ENCODE measurements at places on chromosomes 5 and 9.
A peak's percentile ranks its signal among the peaks of the same experiment; 100 is the strongest.

DNA sequence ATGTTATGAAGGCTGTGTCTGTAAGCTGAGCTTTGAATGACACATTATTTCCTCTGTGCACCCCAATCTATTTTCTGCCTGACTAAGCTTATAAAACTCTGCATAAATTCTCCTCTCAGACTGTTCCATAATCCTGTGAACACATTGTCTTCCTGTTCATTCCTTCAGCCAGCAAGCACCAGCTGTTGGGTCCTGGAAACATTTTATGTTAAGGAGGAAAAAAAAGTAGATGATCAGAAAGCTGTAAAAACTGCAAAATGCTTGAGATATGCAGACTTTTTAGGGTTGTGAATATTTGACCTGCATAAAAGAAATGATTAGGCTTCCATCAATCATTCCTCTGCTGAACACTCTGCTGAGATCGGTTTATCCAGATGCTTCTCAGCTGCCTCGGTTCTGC is 1246.0 kb upstream of the DMAC1 start:
- peak; percentile 41 for DNase-seq

DNA sequence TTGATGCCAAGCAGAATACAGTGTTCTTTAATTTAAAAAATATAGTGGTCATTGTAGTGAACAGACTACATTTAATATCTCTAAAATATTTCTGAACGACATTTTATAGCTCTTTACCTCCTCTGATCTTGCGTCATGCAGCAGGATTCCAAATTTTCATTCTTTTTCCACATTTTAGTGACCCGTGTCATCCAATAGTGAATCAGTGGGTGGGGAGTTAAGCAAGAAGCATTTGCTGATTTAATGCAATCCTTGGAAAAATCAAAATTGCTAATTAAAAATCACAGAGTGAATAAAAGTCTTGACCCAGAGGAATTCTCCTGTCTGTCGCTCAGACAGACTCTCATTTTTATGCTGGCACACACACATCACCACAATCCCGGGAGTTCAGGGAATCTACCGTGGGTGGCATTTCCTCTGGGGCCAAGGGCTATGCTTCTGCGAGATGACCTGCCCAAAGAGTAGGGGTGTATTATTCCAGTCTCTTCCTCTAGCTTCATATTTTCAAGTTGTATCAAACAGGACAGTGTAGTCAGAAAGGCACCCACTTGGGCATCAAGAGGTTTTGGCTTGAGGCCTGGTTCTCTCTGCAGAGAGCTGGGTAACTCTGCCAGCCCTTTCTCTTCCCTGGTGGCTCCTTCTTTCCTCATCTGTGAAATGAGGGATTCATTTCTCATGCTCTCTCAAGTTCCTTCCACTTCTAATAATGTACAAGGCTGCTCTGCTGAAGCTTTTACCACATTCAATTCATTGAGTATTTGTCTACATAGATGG is 24.8 kb upstream of the OTP start:
- no peak for DNase-seq

GRCh38 chr9:117250610-117251215 is 164.1 kb downstream of the ASTN2 start:
- DNase-seq = no peak

DNA sequence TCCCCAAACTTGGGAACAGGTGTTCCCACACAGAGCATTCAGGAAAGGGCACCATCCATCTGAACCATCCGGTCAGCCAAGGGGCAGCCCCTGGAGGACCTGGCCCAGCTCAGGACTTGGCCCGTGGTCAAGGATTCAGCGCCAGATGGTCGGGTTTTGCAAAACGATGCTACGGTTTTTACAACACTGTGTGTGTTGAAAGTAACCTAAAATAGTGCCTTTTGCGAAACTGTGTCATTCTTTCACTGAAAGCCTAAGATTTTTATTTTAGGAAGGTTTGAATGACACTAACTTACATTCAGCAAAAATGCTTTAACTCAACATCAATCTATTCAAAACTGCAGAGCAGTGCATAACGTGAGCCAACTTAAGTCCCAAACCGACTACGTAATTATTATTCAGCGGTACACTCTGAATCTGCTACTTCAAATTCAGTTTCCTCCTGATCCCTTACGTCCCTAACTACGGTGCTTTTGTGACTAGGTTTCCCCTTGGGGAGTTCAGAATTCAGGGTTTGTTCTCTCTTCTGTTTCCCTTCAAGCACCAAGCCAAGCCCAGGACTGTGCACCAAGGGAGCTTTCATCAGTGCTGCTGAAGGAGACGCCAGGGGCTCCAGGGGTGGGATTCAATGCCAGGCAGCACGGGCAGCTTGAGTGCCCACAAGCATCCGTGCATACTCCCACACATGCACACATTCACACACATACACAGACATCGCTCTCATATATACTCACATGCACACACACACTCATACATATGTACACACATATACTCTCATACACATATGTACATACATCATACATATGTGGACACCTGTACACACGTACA is 25.8 kb downstream of the LPCAT1 start:
- DNase-seq = no peak

GRCh38 chr9:93210324-93210973 is 26.5 kb downstream of the WNK2 start:
- DNase-seq = no peak

DNA sequence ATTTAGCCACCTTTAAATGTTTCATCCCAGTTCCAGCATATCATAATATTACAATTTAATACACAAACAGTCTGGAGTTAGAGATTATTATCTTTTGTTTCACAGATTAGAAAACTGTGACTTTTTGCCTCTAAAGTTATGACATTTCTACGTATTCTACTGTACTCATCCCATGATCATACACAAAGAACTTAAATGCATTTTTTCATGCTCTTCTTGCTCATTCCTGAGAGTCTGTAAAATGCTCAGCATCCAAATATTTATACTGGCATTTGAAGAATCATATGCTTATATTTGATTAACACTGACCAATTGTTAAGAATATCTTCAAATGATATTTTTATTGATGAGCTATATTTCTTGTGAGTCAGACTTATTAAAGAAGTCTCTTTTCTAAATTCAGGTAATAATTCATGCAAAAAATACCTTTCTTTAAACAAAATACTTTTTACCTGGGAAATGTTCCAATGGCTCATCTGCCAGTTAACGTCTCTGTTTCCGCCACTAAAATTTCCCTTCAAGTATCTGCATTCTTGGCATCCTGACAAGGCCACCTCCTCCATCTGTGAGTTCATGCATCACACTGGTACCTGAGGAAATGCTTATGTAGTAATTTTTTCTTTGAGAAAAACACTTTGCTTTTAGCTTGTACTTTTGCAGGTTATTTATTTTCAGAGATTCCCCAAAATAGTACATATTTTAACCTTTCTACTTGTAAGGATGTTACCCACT is 139.6 kb upstream of the RASA1 start:
- DNase-seq = no peak

GRCh38 chr9:13083963-13084528 is 195.4 kb downstream of the MPDZ start:
- no peak for DNase-seq

DNA sequence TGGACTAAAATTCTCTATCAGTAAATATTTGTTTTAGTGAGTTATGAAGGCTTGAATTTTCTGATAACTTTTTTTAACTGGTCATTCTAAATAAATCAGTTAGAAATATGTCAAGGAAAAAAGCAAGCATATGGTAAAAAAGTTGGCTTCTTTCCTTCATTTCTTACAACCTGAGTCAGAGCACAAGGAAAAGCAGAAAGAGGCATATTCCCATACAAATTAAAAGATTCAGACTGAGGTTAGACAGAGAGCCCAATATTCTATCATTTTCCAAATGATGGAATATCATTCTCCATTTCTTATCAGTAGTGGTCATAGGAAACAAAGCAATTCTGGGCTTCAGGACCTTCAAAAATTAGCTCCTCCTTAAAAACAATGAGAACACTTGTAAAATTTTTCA is 732.1 kb downstream of the MAT2B start:
- DNase-seq = no peak

- no peak for DNase-seq
Observed at GRCh38 chr9:109039539-109039938, 26.2 kb upstream of the CTNNAL1 start.

DNA sequence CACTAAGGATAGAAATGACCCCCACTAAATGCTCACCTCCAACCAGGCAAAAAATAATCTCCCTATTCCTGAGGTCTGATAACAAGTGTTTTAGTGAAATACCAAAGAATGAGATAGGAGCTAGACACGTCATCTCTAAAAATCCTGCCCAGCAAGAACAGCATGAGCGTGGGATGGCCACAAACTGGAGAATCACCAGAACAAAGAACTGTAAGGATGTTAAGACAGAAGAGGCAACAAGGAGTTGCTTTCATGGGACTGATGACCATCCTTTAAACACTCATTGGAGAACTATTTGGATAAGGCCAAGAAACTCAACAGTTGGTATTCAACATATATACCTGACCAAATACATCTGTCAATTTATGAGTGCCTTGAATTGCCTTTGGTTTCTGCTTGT is 113.7 kb downstream of the RASEF start:
- DNase-seq = no peak

DNA sequence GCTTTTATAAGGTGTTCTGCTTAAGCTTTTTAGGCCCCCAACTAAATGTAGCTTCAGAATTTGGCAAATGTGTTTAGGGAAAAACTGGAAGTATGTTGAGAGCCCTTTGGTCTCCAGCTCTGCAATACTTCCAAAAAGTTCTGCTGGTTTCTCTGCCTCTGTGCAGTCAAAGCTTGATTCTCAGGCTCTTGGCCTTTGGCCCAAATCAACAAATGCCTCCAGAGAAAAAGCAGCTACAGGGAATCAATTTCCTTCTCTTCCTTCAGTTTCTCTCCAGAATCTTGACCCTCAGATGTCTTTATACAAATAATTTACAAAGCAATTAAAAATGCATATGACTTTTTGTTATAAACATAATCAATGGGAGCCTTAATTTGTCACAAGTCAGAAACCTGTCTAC is 235.7 kb downstream of the COMMD10 start:
- DNase-seq = no peak

DNA sequence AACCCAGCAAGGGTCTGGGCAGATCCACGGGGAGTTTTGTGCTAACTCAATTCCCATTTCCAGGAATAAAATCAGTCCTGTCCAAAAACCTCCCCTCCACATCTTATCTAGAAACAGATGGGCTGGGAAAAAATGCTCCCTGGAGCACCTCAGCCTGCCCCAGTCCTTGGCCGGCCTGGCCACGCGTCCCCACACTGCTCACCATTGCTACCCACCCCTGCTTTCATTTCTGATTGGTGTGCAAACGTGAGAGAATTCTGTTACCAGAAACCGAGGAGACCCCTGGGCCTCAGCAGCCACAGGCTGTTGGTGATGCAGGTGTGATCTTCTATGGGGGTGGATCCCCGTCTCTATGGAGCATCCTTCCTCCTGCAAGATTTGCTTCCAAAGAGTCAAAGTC is 38.0 kb upstream of the OLFM1 start:
- no peak for DNase-seq

DNA sequence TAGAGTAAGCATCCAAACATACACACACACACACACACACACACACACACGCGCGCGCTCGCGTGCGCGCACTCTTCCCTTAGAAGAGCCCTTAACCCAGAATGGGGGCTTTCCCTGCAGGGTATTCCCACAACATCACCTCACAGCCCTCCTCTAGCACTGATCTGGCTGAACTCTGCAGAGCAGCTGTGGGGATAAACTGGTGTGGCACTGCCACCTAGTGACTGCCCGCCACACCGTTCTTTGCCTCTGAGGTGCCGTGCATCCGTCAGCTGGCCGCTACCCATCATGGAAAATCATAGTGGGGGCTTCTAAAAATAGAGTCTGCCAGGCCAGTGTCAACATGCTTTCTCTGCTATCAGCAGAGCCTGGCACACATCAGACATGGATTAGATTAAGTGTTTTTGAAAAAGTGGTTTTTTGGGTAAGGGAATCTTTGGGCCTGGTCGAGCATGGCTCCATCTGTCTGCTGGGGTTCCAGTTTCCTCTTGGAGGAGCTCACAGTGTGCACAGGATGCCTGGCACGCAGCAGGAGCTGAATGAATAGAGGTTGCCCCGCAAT is 88.1 kb downstream of the KCNN2 start:
- DNase-seq = no peak

DNA sequence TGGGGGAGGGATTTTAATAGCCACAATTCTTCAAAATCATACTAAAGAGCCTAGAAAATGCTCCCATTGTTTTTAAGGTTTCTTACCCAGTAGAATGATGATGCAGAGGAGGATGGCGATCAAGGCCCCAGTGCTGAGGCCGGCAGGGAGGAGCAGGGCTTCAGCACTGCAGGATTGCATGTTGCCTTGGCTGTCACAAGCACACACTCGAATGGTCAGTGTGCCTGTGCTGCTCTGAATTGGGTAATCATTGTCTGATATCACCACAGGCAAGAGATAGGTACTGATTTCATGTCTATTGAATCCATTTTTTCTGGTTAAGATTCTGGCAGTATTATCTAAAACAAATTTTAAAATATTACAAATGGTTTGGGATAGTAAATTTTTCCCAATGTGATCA is 153.3 kb downstream of the CDH10 start:
- DNase-seq = no peak

DNA sequence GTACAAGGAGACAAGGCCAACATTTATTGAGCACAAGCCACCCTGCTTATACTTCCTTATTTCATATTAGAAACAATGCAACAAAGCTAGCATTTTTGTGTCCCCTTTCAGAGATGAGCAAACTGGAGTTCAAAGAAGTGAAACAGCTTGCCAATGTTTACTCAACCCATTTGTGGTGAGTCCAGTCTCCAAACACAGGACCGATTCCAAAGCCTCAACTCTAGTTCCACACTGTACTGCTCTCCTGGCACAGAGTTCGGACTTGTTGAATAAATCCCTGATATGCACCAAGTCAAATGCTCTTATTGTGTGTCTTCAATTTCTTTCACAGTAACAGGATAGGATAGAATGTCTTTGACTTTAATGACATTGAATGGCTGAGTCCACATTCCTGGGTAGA is 604.8 kb upstream of the BRINP1 start:
- no peak for DNase-seq

DNA sequence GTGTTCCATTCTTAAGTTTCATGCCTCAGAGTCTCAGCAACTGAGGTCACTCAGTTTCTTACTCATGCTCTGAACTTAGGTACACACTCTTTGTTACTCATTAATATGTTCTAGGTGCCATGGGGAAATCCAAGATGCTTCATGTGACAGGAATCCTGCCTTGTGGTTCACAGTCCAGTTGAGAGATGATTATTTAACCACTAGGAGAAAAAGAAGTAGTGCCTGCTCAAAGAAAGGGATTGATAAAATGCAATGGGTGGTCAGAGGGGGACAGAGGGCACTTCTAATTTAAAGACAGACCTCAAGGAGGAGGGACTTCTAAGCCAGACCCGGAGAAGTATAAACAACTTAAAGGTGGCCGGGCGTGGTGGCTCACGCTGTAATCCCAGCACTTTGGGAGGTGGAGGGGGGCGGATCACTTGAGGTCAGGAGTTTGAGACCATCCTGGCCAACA is 69.0 kb downstream of the UGCG start:
- no peak for DNase-seq

- no peak for DNase-seq
Observed at GRCh38 chr9:120756531-120756930, 36.7 kb downstream of the FBXW2 start.

DNA sequence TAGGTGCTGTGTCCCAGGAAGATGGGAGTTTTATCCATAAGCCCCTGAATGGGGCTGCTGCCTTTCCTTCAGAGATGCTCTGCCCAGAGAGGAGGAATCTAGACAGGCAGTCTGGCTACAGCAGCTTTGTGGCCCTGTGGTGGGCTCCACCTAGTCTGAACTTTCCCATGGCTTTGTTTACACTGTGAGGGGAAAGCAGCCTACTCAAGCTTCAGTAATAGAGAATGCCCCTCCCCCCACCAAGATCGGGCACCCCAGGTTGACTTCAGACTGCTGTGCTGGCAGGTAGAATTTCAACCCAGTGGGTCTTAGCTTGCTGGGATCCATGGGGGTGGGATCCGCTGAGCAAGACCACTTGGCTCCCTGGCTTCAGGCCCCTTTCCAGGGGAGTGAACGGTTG is 100.9 kb upstream of the DPYSL3 start:
- no peak for DNase-seq

Measured in NCI-H524 treated with DMSO at 0.1 percent for 48 hours (cell line).